ENCODE measurements at places on chromosomes 12 and 14.

DNA sequence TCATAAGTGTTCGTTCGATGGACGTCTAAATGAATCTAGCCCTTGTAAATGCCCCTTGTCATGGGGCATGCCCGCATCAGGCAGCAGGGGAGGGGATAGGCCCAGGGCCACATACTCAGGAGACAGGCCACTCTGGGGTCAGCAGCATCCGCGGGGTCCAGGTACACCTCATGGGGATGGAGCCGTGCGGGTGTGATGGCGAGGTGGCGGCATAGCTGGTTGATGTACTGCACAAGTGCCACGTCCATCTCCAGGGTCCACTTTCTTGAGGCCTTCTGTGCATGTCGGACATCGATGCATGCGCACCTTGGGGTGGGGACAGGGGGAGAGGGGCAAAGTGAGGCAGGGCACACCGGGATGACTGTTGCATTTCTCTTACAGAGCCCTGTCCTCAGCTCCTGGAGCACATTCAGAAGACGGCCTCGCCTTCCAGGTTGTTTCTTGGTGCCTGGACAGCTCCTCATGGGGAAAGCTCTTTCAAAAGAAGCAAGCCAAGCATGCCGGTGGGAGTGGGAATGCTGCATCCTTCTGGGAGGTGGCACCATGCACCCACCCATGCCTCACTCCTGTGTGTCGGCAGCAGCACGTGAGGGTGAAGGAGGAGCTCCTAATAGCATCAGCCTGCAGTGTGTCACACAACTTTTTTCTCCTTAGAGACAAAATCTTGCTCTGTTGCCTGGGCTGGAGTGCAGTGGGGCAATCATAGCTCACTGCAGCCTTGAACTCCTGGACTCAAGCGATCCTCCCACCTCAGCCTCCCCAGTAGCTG is 47.4 kb downstream of the TRAFD1 start:
- no peak for DNase-seq

DNA sequence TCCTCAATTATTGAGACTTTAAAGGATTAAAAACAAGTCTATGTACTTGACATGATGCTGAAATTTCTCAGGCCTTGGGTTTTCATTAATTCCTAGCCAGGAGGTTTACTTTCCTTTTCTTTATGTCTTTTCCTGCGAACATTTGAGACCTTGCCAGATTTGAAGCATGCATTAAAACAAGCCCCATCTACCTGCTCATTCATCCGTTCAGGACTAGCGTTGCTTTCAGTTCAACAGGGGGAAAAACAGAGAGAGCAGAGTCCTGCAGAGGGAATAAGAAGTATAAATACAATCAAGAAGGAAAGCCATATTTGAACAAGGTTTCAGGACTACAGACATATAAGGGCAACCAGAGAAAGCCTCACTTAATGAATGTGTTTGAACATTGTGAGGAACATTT is 542.4 kb downstream of the DIO2 start:
- no peak for DNase-seq

DNA sequence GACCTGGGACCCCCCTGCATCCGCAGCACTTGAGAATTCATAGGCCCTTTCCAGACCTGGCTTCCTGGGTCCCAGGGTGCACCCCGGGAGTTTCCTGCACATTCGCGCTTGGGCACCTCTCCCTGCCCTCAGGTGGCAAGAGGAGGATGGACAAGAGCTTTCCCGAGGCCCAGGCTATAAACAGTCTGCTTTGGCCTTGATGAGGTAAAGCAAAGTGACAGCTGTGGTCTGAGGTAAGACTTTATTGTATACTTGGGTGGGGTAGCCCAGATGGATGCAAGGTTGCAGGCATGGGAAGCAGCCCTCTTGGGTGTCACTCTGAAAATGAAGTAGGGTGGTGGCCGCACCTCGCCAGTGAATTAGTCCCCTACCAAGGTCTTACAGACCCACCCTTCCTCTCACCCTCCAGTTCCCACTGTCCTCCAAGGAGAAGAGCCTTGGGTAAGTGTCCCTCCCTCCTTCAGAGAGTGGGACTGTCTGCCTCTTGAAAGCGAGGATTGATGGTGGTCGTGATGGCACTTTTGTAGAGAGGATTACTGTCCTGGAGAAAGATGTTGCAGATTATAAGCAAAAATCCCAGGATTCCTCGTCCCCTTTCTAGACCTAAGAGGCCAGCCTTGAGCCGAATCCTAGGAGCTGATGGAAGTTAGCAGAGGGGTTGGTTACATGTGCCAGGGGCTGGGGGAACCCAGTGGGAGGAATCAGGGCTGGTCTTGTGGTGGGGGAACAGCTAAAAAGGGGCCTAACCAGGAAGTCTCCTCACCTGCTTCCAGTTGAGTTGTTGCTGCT is 10.6 kb upstream of the CSAD start:
- DNase-seq = no peak

DNA sequence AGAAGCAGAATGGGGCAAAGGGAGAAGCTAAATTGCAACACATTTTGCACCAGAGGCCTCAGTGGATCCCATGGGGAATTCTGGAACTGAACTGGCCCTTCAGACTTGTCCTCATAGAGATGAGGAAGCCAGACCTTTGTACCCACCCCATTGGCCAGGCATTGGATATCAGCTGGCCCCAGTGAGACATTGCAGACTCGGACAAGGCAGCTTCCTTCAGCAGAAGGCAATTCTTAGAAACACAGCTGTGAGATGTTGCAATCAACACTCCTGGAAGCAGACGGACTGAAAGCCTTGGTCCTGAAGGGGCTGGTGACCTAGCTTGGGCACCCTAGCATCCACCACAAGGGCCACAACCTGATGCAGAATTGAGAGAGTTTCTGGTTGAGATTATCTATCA is 218.1 kb downstream of the MSRB3 start:
- DNase-seq = peak; percentile 32
